GM04504 (cell line): ENCODE measurements at places on chromosomes 4 and X.

GRCh38 chr4:136342666-136343065 is 1189.6 kb downstream of the PCDH18 start:
- DNase-seq: no peak

GRCh38 chrX:154505734-154506133 is 10.3 kb downstream of the FAM3A start:
- no peak for DNase-seq

DNA sequence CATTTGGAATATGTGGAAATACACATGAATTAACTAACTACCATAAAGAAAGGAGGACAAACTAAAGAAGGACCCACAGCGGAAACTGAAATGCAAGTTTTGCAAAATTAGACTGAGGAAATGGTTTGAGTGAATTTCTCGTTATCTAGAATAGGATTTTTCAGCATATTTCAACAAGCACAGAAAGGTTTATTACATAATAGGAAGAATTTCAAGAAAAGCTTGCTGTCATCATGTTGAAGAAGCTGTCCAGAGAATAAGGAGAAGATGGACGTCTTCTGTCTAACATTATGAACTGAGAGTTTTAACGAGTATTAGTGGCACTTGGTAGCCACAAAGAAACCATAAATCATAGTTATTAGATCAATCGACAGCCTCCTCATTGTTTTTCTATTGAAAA is 45.0 kb downstream of the TEC start:
- no peak for DNase-seq

DNA sequence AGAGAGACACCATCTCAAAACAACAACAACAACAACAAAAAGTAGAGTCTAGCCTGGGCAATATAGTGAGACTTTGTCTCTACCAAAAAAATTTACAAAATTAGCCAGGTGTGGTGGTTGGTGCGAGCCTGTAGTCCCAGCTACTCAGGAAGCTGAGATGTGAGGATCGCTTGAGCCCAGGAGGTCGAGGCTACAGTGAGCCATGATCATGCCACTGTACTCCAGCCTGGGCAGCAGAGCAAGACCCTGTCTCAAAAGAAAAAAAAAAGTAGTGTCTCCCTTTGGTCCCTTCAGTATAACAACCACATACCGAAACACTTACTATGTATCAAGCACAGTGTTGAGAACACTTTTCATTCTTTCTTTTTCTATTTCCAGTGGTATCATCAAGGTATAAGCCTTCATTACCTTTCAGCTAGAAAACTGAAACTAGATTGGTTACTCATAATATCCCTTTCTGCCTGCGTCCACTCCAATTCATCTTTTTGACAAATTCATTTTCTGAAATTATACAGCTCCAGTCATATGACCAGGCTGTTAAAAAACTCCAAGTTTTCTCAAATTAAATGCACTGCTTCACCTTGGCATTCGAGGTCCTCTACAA is 54.1 kb downstream of the RPS6KA3 start:
- no peak for DNase-seq

GRCh38 chr4:6307230-6307629 is 37.6 kb downstream of the WFS1 start:
- no peak for DNase-seq
